ENCODE measurements at places on chromosomes 1 and 21.

- no peak for DNase-seq
Measured at GRCh38 chr1:115495625-115496024, 146.1 kb upstream of the VANGL1 start.

- no peak for DNase-seq
Measured at GRCh38 chr1:60280819-60281218, 207.2 kb upstream of the C1orf87 start.

DNA sequence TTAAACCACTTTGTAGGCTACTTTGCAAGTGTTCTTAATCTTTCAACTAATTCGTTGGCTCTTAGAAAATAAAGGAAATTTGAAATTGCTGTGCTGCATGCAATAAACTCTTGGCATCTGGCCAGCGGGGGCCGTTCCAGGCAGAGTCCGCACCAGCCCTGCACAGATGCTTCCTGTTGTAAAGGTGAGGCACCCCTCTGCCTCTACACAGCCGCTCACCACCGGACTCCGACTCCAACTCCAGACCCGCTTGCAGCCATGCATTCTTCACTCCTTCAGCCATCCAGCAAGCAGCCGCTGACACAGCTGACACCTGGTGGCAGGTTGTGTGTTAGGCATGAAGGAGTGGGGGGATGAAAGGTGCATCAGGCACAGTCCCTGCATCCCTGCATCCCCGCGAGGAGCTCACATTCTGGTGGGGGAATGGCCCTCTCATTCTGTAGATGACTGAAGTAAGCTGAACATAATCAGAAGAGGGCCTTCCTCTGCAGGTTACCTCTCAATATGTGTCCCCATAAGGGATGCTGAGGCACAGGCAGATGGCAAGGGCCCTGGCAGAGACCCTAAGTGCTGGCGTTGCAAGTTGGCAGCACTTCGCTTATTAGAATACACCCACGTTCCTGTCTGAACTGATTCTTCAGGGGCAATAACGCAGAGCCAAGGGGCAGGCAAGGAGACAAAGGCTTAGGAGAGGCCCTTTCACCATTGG, 56.8 kb downstream of the GLIS1 start:
- DNase-seq, result peak; percentile 27

DNA sequence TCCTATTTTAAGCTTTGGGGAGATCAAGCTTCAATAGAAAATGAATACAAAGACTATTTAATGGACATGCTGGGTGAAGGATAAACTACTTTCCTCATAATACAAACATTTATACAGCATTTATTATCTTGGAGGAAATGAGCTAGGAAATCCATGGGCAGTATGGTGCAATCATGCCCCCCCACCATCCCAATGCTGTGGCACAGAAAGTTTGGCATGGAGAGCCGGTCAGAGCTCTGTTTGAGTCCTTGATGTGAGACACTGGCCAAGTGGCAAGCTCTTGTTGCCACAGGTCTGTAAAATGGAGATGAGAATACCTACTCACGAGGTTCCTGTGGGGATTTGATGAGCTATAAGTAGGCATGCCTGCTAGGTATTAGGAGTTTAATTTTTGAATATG, 120.6 kb downstream of the MAB21L3 start:
- no peak for DNase-seq

GRCh38 chr1:87594736-87595383, 266.2 kb downstream of the LMO4 start:
- DNase-seq, result no peak

- no peak for DNase-seq
Measured at GRCh38 chr1:232040260-232040659, 413.7 kb downstream of the DISC1 start.

GRCh38 chr1:146032631-146033219, 11.2 kb upstream of the HJV start:
- DNase-seq, result peak; percentile 48

DNA sequence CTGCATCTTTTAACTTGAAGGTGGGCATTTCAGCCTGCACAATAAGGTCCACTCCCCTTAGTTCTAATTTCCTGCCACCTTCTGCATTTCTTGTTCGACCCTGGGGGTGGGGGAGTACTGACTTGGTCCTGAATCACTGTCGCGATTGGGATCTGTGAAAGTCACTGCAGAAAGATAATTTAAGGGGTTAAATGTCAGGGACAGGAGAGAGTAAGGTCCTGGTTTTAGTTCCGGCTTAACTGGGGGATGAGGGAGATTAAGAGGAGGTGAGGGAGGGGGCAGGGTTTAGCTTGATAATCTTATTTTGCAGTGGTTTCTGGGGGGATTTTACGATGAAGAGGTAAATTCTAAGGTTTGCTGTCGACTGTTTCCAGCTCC, 128.1 kb downstream of the MRPS6 start:
- DNase-seq, result no peak

Data from HCT116 (cell line).